Jurkat, Clone E6-1 (cell line): ENCODE measurements at places on chromosomes 5 and 9.

DNA sequence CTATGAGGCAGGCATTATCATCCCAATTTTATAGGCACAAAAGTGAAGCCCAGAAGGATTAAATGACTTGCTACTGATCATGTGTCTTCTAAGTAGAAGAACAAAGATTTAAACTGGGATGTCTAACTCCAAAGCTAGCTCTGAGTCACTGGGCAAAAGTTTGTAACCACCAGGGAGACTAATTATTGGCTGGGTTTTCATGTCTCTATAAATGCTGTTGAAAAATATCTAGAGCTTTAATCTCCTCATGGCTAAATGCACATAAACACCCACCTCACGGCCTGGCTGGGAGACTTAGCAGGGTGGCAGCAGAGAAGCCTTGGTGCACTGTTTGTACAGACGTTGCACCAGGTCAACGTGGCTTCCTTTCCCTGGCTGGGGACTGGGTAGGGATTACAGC, 144.6 kb downstream of the MELK start:
- DNase-seq, result no peak

DNA sequence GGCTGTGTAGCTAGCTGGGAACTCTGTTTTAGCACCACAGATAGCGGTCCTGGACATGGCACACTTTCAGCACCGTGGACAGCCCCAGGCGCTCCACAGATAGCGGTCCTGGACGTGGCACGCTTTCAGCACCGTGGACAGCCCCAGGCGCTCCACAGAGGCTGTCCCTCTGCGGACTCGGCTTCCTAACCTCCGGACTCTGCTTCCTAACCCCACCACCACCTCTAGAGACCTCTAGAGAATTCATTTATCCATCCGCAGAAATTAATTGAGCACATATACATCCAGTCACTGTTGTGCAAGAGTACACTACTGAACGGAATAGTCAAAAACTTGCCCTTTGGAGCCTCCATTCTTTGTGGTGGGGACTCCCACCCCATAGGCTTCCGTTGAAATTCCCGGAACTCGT, 27.4 kb downstream of the UNC5A start:
- peak; percentile 73 for DNase-seq

DNA sequence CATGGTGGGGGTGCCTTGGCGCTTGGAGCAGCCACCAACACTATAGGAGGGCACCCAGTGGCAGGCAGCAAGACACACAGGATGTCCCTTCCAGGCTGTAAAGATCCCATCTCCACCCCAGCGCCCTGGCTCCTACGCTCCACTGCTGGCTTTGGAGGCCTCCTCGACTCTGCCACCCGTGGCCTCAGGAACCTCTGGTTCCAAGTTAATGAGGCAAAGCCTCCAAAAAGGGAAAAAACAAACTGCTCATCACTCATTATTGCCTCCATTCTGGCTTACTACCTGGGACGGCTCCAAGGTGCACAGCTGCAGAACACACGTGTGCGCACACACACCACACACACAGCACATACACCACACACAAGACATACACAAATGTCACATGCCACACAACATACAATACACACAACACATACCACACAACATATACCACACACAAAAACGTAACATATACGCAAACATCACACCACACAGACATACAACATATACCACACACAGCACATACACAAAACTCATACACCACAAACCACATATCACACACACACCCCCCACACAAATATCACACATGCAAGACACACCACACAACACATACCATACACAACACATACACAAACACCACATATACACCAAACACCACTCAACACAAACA, 45.3 kb downstream of the ROR2 start:
- no peak for DNase-seq

- DNase-seq, result peak; percentile 56
These were observed 84.0 kb downstream of the ZFAND5 start for GRCh38 chr9:72280913-72281500.

DNA sequence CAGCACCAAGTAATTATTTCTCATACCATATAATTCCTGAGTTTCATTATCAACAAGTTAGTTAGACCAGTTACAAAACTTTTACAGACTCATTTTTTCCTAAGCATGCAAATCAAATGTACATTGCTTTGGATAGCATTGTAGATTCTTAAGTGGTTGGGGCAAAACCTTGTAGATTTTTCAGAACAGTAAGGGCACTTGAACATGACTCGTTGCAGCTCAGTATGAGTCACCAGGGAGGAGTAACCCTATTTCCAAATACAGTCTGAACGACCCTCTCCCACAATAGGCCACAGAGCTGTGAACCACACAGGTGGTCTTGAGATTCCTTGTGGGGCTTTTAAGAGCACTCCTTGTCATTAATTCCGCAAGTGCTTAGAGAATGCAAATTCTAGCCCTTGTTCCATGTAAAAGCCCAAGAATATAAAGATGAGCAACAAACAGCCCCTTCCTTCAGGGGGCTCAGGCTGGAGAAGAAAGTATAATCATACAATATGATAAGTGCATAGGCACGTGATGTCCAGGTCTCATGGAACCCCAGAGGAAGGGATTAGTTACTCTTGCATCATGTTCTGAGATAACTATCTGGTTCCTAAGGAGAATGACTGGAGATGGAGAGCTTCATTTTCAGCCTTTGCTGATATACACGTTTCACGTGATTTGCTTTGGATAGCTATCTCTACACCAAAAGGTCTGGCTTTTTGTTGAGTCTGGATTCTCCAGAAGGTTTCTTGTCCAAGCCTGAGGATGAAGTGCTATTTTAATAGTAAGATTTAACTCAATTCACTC, 295.7 kb downstream of the KCNN2 start:
- DNase-seq, result no peak

DNA sequence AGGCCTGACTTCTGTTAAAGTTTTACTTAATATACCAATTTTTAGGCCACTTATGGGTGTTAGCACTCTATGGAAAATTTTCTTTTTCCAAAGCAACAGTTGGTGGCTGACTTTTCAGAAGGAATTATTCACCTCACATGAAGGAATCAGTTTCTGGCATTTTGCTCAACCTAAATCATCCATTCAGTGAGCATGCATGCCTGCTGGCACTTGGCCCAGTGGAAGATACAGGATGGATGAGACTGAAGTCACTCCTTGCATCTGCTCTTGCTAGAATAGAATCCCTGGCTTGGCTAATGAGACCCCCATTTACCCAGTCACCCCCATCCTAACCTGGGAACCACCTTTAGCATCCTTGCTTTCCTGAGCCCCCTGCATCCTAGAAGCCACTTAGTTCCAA, 131.7 kb downstream of the WDR41 start:
- no peak for DNase-seq

DNA sequence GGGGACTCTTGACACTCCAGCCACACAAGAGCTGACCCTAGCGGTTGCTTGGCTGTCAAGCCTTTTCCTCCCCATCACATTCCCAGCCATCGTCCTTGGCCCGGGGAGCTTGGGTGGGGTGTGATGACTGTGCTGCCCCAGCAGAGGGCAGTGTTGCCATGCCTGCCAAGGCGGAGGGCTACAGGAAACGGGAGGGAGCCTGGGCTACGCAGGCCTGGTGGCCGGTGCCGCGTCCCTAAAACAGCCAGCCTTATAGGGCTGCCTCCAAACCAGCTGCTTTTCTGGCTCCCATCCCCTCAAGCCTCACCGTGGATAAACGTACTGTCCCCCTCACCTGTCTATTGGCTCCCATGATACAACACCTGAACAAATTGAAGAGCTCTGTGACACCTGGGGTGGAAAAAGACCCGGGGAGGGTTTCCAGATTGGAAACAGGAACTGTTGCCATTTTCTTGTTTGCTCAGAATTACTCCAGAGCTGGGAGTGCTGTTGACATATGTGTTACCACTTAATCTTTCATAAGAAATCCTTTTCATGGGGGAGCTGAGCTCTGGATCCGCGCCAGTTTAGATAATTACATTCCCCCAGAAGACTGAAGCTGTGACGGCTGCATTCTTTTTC, 72.8 kb upstream of the ASTN2 start:
- DNase-seq, result peak; percentile 45

GRCh38 chr9:127707766-127708165, 978 bp downstream of the CFAP157 start:
- peak; percentile 55 for DNase-seq

DNA sequence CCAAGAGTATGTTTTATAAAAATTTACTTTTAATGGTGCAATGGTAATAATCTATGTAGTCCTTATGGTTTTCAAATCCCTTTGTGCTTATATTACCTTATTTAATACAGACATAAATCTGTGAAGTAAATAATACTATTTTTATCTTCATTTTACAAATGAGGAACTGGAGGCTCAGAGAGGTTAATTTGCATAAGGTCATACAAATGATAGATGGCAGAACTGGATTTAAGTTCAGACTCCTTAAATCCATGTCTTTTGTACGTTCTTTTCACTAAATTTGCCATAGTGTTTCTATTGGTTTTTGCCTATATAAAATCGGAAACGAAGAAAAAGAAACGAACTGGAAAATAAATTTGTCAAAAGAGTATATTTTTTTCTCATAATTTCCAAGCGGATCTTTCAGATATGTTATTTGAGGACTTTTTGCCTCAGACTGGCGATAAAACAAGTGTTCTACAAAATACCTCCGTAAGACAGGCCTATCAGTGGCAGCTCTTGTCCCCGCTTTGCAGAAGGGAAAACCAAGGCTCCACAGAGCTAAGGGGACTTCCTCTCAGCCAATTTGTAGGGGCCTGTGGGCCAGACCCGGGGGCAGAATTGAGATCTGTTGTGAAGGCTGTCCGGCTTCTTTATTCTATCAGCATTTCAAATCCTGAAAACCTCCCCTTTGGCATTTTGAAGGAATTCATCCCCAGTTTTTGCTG, 1.1 kb upstream of the TNFAIP8 start:
- DNase-seq, result no peak

DNA sequence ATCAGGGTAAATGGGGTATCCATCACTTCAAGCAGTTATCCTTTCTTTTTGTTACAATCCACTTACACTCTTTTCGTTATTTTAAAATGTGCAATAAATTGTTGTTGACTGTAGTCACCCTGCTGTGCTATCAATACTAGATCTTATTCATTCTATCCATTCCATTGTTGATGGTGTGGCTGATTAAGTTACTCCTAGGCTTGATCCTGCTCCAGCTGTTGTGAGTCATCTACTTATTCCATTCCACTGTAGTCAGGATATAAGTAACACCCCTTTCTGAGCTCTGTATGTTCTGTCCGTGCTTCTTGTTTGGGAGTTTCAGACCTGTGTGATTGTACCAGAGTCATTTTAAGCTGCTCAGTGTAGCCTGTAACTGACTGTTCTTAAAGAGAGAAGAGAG, 122.5 kb upstream of the RUSC2 start:
- DNase-seq, result no peak

- DNase-seq, result no peak
These were observed 56.8 kb downstream of the FEM1C start for GRCh38 chr5:115487756-115488155.

DNA sequence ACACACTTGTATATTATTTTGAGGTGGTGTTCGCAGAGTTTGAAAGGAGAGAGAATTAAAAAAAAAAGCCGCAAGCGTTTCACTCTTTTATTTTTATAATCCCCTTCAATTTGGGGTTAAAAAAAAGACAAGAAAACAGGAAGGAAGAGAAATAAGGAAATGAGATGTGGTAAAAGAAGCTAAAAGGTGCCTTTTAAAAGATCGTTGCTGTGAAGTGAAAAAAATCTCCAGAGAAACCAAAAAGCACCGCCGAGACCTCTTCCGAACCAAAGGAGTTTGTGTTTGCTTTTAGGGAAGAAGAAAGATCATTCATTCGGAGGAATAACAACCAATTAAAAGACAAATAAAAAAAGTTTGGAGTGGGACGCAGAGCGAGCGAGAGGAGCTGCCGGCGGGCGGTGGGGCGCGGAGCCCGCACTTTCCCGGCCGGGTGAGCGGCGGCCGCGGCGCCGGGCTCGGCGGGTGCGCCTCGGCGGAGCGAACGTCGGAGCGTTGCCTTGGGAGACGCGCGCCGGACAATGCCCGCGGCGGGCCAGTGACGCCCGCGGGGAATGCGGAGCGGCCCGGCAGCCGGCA, 355 bp downstream of the TLE4 start:
- no peak for DNase-seq

DNA sequence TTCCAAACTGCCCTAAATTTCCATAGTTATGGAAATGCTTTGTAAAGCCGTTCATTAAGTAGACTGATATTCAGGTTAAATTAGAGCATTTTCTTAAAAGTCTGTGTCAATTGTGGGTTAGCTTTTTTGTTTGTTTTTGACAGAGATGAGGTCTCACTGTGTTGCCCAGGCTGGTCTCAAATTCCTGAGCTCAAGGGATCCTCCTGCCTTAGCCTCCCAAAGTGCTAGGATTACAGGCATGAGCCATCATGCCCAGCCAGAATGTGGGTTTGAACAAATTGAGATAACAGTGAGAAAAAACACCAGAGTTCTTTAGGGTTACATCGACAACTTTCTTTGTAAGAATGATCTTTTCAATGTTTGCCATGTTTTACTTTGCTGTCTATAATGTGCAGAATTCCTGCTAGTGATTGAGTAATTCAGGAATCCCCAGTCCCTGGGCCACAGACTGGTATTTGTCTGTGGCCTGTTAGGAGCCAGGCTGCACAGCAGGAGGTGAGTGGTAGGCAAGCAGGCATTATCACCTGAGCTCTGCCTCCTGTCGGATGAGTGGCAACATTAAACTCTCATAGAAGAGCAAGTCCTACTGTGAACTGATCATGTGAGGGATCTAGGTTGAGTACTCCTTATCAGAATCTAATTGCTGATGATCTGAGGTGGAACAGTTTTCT, 80.5 kb downstream of the RAI14 start:
- no peak for DNase-seq

DNA sequence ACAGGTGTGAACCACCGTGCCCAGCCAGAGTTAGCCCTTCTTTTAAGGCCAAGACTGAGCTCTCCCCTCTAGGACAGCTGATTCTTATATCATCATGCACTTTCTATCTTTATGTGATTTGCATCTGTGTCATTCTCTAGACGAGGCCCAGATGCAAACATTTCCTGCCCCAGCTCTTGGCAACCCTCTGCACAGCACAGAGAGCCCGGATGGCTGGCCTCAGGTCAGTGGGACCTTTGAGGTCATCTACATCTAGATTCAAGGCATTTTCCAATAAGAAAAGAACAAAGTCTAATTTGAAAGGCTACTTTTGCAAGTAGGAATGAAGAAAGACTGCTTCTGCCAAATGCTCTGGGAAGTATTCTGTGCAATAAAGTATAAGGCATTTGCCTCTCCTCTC, 109.0 kb upstream of the DAB2 start:
- no peak for DNase-seq

DNA sequence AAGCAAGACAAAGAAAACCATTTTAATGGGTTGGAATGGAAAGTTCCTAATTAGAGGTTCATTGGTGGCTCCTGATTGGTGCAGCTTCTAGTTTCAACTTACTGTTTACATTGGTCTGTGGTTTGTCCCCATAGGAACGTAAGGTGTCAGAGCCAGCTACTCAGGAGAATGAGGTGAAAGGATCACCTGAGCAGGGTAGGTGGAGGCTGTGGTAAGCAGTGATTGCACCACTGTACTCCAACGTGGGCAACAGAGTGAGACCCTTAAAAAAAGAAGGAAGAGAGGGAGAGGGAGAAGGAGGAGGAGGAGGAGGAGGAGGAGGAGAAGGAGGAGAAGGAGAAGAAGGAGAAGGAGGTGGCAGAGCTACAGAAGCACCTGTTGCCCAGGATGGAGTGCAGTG, 30.4 kb downstream of the KCNIP1 start:
- no peak for DNase-seq
